ENCODE measurements at places on chromosomes 5 and 9. TPM values are rescaled to one million over a fixed set of nuclear protein-coding genes. Genes with fewer than 3 reads are reported as not detected.

- H3K27ac ChIP-seq, result no peak overlapping the region
- H3K4me1 ChIP-seq, result peaks cover 3% of the 10 kb centered on the region
- H3K27me3 ChIP-seq, result no peaks in the 10 kb centered on the region
These were observed 12.8 kb downstream of the BTNL9 start for GRCh38 chr5:181052672-181053487.

GRCh38 chr9:133986061-133986460, 6.1 kb downstream of the VAV2 start:
- H3K4me3 ChIP-seq, result no peak overlapping the region
- no peak overlapping the region for H3K27ac ChIP-seq
- peaks cover 2% of the 10 kb centered on the region for H3K4me1 ChIP-seq
- H3K36me3 ChIP-seq, result no peaks in the 10 kb centered on the region
- no peaks in the 10 kb centered on the region for H3K27me3 ChIP-seq
- DNase-seq, result no peak

DNA sequence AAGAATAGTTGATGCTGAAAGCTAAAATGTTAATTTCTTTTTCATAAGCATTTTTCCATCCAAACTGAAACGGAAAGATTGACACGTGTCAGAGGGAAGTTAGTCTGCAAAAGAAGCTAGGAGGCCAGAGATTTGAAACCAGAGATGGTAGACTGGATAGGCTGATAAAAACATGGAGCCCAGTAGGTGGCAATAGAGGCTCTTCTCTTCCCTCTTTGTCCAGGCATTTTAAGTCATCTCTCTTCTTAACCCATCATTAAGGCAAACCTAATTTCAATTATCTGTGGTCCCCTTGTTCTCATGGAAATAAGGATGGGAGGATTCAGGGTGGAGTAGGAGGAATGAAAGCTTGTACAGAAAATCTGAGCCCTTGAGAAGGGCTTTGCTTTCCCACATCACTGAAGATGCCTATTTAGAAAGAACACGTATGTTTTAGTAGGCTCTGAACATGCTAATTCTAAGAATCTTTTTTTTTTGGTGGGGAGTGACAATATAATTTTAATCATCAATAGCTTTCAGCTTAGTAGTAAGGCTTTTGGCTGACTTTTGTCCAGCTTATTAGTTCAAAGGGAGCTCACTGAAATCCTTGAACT, 66.6 kb downstream of the ZNF474 start:
- H3K4me1 ChIP-seq, result no peaks in the 10 kb centered on the region
- no peaks in the 10 kb centered on the region for H3K36me3 ChIP-seq
- H3K4me3 ChIP-seq, result no peak overlapping the region

DNA sequence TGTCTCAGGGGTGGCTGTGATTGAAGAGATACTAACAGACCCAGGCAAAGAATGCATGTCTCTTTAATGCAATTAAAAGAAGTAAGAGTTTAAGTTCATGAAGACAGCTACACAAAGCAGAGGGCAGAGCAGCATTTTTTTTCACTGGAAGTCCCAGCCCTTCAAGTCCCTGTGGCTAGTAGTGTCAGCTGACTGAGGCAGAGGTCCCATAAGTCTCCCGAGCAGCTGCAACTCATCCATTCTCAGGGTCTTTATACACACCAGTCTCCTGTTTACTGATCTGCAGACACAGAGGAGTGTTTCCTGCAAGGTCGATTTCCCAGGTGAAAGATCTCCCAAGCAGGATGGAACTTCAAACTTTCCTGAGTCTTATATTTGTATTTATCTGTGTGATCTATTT, 169.4 kb upstream of the GLRA1 start:
- no peaks in the 10 kb centered on the region for H3K36me3 ChIP-seq
- no peak for DNase-seq
- no peaks in the 10 kb centered on the region for H3K27me3 ChIP-seq
- no peak overlapping the region for H3K4me3 ChIP-seq

JAKMIP2 gene
- 0.10 TPM for total RNA-seq
